D721Med (cell line): ENCODE measurements at places on chromosomes 3 and 15.

DNA sequence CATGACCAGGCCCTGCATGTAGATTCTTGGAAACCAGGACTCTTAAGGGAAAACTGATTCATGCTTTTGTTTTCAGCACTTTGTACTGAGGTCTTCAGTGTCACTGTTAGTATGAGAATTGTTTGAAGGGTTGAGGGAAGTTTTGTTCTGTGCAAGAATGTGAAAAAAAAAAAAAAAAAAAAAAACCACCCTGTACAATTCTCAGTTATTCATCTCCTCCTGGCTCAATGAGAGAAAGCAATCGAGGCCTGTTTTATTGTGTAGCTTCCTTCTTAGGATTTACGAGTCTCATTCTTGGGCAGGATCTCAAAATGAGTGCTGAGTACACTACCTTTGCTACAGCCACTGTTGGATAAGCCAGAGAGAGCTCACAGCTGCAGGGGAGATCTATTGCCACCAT lies 469.5 kb downstream of the CNTN4 start:
- no peak for DNase-seq

GRCh38 chr3:62248734-62249483 lies 124.4 kb downstream of the FEZF2 start:
- no peak for DNase-seq

- DNase-seq = no peak
Observed at GRCh38 chr15:70502529-70502928, 260.8 kb downstream of the UACA start.

- DNase-seq = no peak
Observed at GRCh38 chr3:27715454-27715806, 6.7 kb downstream of the EOMES start.

DNA sequence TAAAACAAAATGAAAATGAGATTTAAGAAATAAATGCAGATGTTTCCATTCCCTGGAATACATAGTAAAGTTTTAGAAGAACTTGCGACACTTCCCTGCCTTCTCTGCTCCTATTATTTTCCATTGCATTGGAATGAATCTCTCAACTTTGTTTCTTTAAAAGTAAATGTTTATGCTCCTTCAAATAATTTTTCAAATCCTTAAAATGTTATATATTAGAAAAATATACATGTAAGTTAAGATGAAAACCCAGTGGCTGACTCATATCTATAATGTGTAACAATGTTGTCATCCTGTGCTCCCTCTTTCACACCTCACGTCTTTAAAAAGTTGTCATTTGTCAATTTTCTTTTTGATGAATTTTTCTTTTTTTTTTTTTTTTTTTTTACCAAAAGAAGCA lies 3.6 kb downstream of the RBMS3 start:
- DNase-seq = no peak

- DNase-seq = no peak
Observed at GRCh38 chr15:31556494-31557150, 230.0 kb downstream of the KLF13 start.

DNA sequence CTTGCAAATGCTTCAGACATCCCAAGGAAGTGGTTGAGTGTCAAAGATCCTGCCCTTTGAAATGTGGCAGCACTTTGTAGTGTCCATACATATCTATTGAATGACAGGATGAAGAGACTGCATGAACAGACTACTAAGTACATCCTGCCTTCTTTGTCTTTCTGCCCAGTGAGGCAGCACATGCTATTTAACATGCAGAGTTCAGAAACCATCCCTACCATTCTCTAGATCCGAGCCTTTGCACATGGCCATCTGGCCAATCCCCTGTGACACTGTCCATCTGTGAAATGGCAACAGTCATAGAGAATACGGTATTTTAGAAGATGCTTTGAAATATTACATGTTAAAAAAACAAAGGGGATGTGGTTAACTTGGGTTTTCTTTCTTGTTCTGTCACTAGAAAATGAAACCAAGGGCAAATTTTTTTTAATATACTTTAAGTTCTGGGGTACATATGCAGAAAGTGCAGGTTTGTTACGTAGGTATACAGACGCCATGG lies 519.6 kb downstream of the NTRK3 start:
- no peak for DNase-seq

DNA sequence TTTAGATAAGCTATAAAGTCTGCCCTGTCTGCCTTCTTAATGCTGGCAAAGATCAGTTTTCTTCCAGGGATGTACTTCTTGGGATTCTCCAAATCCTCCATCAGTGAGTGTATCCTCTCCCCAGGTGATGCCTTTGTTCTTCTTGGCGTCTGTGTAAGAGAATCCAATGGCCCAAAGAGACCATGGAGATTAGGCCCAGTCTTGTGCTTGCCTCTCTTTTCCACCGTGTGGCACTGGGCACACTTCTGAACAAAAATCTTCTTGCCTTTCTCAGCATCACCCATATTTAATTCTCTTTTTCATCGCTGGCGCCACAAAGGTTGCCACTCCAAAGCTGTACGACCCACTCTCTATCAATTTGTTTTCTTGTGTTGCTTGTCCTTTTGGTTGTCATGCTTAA lies 32.2 kb upstream of the TAMM41 start:
- DNase-seq = no peak

DNA sequence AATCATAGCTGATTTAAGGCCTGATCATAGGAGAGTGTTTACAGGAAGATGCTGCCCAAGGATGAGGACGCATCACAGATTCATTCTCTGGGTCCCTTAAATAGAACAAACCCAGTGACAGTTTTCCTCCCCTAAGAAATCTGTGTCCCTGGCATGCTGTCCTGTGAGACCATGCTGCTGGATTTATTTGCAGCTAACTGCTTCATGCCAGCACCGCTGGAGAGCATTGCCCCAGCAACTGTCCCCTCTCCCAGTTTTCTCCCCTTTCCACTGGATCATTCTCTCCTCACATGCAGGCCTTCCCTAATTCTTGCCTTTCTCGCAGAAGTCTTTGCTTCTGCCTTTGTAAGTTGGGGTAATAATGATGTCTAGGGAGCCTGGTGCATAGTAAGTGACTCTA lies 29.3 kb upstream of the DCP1A start:
- DNase-seq = no peak

GRCh38 chr15:43286074-43286473 lies 19.3 kb upstream of the TGM5 start:
- DNase-seq = no peak

DNA sequence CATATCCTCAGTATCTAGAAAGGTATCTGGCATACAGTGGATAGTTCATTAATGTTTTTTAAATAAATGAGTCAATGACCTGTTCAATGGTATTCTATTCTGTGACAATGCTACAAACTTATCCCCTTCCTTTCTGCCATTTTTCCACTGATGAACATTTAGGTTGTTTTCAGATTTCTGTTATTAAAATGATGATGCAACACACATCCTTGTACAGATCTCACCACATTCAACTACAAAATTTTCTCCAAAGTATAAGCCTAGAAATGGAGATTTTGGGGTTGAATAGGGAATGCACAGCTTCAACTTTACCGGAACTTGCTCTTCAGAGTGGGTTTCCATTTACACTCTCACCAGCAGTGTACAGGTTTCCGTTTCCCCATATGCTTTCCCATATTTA lies 210.2 kb downstream of the ISL2 start:
- DNase-seq = no peak

GRCh38 chr3:1117843-1118473 lies 25.1 kb downstream of the CNTN6 start:
- no peak for DNase-seq

DNA sequence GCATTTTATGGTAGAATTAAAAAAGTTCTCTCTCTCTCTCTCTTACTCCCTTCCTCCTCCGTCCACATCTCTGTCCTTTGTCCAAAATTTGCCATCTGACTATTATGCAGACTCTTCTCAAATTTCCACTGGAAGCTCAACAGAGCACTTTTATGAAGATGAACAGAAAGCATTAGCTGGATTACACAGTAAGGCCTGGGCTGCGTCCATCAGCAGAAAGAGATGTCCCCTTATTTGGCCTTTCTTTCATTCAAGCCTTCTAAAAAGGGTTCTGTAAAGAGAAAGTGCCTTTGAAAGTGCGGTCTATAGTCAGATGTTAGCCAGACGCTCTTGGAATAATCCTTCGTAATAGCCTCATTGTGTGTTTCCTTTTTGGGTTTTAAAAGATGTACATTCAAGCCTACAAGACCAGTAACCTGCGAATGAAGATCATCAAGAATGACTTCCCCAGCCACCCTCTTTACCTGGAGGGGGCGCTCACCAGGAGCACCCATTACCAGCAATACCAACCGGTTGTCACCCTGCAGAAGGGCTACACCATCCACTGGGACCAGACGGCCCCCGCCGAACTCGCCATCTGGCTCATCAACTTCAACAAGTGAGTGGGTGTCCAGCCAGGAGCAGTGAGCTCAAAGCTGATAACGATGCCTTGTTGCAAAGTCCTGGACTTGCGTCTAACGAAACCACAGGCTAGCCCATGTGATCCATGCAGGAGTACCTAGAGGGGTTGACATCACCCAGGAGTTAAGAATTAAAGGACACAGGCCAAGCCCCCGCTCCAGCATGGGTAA lies 53.1 kb downstream of the MESD start:
- DNase-seq = no peak

GRCh38 chr15:55255714-55256113 lies 33.9 kb downstream of the RAB27A start:
- no peak for DNase-seq

DNA sequence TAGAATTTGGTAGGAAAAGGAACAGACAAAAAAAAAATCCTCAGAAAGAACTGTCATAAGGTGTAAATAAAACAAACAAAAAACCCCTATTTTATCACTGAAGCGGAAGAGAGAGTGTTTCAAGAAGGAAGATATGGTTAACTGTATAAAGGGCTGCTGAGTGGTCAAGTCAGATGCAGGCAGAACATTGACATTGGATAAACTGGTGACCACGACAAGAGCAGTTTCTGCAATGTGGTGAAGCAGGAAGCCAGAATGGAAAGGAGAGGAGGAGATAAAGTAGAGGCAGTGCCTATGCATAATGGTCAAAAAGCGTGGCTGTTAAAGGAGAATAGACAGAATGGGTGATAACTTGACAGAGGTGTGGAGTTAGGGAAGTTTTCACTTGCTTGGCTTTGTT lies 75.3 kb downstream of the CYP19A1 start:
- no peak for DNase-seq

DNA sequence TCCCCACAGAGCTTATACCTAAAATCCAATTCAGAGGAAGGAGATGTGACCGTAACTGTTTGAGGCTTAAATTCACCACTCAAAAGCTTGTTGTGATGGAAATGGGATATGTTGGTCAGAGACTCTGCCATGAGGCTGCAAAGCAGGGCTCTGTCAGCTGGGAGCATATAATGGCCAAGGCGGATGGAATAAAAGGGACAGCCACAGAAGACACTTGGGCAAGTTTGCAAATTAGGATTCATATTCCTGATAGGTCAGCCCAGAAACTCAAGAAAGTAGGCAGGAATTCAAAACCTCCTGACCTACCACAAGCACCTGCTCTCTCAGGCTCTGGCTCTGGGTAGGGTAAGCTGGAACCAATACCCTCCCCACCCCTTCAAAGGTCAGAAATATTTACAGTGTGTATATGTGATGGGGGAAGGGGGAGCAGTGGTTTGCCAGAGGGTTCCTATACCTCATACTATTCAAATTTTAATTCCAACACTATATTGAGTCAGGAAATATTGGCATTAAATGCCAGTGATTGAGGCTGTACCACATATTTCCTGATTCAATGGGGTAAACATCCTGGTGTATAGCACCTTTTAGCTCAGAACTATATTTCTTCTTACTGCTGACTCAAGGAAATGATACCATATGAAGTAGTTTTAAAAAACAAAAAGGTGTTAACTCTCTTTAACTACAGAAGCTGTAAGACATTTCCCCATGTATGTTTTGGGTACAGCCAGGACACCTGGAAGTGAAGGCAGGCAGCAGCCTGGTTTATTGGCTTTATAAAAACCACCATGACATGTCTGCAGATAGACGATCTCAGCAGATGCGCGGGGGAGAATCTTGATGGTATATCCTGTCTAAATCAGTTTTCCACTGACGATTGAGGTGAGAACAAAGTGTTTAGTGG lies 19.2 kb downstream of the FYCO1 start:
- no peak for DNase-seq

- DNase-seq = no peak
Observed at GRCh38 chr3:147493666-147494065, 84.5 kb downstream of the ZIC1 start.

DNA sequence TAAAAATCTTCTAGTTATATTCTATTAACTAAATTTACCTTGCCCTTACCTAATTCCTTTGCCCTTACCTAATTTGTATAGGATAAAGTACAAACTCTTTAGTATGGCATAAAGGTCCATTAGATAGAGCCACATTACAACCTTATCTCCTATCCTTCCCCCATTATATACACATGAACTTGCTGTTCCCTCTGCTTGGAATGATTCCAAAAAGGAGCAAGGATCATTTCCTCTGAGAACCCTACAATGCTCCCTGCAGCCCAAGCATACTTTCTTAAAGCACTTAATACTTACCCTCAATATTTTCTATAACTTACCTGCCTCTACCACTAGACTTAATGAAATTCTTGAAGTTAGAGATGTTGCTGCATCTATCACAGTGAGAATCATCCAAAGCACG lies 118.9 kb upstream of the CCDC54 start:
- no peak for DNase-seq

DNA sequence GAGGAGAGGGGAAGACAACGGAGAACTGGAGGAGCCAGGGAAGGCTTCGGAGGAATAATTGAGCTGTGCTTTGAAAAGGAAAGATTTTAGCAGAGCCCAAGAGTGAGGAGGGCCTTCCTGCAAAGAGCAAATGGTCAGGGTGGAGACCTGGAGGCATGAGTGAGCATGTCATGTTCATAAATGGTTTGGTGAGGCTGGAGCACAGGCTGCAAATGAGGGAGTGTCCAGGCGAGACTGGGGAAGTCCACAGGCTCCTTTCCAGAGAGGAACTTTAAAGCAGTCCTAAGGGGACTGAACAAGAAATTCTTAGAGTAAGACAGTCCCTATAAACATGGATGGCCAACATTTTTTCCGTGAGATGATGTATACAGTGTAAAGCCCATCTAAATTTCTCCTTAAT lies 108.8 kb downstream of the THSD4 start:
- no peak for DNase-seq

DNA sequence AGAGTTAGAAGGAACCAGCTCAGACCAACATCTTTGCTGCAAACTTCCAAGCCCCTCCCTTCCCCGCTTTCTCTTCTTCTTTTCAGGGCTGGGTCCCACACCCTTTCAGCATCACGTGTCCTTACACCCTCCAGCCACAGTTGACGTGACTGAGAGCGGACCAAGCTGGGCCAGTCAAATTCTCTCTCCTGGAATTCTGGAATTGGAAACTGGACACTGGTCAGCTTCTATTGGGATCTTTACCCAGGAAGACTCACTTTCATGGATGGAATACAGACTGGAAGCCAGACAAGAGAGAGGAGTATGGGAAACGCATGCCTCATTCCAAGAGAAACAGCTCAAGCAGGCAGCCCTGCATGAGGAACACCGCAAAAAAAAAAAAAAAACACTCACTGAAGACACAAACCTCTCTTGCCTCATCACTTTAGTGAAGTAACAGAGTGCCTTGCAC lies 12.4 kb upstream of the TPM1 start:
- DNase-seq = no peak

GRCh38 chr3:155946178-155946577 lies 75.7 kb downstream of the GMPS start:
- DNase-seq = no peak
